ENCODE measurements at places on chromosomes 5 and 9. TPM values are rescaled to one million over a fixed set of nuclear protein-coding genes. Genes with fewer than 3 reads are reported as not detected.

C5orf58 gene
- not detected for total RNA-seq

DNA sequence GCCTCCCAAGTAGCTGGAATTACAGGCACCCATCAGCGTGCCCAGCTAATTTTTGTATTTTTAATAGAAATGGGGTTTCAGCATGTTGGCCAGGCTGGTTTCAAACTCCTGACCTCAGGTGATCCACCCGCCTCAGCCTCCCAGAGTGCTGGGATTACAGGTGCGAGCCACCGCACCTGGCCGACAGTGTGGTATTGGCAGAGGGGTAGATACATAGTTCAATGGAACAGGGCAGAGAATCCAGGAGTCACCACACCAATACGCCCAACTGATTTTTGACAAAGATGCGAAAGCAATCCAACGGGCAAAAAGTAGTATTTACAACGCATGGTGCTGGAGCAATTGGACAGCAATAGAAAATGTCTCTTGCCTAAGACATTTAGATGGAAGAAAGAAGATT lies 164.0 kb upstream of the PPP1R26 start:
- H3K4me1 ChIP-seq = no peaks in the 10 kb centered on the region
- no peak overlapping the region for H3K4me3 ChIP-seq
- H3K36me3 ChIP-seq = no peaks in the 10 kb centered on the region
- no peak for DNase-seq
- no peaks in the 10 kb centered on the region for H3K27me3 ChIP-seq
- H3K27ac ChIP-seq = no peak overlapping the region

NFIB gene
- total RNA-seq = 36.3 TPM

DNA sequence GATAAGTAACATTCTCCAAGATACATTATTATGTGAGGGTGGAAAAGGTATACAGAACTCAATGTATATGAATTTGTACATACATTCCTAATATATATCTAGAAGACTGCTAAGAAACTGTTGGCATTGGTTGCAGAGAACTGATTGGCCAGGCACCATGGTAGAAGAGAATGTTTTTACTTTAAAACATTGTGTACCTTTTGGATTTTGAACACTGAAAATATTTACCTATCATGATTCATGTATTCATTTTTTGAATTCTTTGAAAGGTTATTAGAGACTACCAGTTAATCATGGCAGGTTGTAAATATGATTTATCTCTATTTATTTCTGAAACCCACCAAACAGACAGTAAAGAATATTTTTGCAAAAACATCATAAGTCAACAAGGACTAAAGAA lies 41.2 kb upstream of the ADRB2 start:
- H3K27me3 ChIP-seq = no peaks in the 10 kb centered on the region
- H3K4me3 ChIP-seq = no peak overlapping the region
- H3K4me1 ChIP-seq = no peaks in the 10 kb centered on the region
- DNase-seq = no peak

DNA sequence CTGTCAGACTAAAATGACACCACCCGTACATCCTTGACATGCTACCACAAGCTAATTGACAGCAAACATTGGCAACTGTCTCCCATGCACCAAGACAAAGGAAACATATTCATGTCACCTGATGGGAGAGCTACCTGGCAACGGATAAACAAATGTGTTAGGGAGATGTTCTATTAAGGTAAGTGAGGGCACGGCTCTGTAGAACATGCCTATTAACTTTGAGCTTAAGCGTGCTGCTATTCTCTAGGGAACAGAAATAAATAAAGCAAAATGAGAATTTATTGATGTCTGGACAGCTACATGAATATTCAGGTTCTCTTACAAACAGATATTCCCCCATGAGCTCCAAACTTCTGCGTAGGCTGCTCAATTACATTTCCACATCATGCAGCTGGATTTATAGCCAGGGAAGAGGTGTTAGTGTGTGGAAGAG lies 361.4 kb upstream of the RFX3 start:
- H3K27me3 ChIP-seq = no peaks in the 10 kb centered on the region
- DNase-seq = no peak
- no peaks in the 10 kb centered on the region for H3K4me1 ChIP-seq
- no peaks in the 10 kb centered on the region for H3K36me3 ChIP-seq
